Cardiac septum (tissue), 1 donor: ENCODE measurements at places on chromosomes 12 and 14. TPM values are rescaled to one million over a fixed set of nuclear protein-coding genes. Genes with fewer than 3 reads are reported as not detected.

DNA sequence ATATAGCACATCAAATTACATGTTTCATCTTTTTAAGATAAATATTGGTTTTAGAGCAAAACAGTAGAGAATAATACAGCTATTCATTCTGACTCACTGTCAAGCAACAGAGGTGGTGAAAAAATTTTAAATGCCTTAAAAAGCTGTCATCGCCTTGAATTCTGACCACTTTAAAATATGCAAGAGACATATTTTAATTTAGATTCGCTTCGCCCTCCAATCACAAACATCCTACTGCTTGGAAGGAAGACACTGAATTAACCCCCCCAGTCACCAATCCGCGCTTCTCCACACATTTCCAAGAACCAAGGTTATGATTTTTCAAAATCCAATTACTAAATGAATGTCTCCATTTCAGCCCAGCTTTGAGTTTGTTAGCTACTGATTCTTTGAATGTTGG lies 112.4 kb downstream of the TMEM132D start:
- DNase-seq = no peak

DNA sequence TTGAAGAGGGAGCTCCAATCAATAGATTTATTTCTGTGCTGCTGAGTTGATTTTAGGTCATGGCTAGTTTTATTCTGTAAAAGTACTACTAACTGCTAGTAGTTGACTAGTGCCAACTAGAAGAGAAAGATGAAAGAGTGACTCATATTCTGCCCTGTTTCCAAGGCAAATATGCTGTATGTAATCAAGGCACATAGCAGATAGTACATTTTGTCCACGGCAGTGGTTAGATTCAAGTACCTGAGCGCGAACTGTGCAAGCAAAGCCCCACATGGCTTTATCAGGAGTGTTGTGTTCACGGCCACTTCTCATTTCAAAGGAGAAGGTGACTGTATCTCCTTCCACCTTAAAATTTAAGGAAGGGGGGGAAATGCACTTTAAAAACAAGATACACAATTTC lies 126.8 kb downstream of the TRAFD1 start:
- DNase-seq = no peak

DNA sequence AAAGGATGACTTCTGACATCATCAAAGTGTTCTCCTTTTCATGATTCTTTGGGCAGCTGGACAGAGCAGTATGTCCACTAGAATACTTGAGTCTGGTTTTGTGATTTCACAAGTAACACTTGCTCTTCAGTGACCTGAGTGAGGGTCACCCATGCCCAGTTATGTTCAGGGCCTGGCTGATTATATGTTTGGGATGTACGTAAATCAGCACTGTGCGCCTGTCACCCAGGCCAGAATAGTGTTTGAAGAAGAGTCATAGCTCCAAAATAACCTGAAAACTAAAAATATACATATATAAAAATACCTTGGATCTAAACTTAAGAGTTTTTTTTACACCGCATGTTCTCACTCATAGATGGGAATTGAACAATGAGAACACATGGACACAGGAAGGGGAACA lies 3.8 kb downstream of the BICD1 start:
- DNase-seq = no peak

DNA sequence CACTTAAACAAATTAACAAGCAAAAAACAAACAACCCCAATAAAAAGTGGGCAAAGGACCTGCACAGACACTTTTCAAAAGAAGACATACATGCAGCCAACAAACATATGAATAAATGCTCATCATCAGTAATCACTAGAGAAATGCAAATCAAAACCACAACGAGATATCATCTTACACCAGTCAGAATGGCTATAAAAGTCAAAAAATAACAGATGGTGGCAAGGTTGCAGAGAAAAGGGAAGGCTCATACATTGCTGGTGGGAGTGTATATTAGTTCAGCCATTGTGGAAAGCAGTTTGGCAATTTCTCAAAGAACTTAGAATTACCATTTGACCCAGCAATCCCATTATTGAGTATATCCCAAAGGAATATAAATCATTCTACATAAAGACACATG lies 34.6 kb upstream of the NT5DC3 start:
- DNase-seq = no peak

Gene CD163L1
- 3.1 TPM for total RNA-seq

Gene ANKRD33
- not detected for total RNA-seq

GRCh38 chr12:47351526-47351925 lies 271.8 kb upstream of the AMIGO2 start:
- no peak for DNase-seq

- no peak for DNase-seq
Measured at GRCh38 chr12:44294649-44295048, 458.8 kb downstream of the TMEM117 start.

GRCh38 chr12:50111395-50111692 lies 692 bp upstream of the COX14 start:
- no peak for DNase-seq

Gene NGB
- not detected for total RNA-seq

Gene RERG
- total RNA-seq = 3.1 TPM

- no peak for DNase-seq
Measured at GRCh38 chr12:94545935-94546771, 86.5 kb upstream of the CEP83 start.

GRCh38 chr12:127355061-127355841 lies 911.7 kb upstream of the TMEM132C start:
- DNase-seq = no peak

GRCh38 chr12:4051596-4051995 lies 178.4 kb upstream of the PARP11 start:
- no peak for DNase-seq

- DNase-seq = no peak
Measured at GRCh38 chr14:23723911-23724310, 87.7 kb downstream of the DHRS2 start.

DNA sequence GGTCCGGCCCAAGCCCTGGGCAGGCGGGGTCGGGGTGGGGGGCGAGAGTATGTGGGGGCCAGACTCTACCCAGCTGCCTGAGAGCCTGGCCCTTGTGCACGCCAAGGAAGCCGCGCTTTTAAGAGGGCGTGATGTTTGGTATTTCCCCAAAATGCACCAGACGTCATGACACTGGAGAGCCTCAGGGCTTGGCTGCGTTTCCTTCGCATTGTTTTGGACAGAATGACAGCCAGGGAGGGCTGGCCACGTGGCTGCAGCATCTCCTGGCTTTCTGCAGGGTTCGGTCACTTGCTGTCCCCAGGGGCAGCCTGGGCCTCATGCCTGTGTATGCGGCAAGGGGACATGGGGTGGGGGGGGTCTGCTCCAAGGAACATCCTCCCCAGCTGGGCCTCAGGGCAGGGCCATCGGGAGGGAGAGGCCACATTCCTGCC lies 16.1 kb upstream of the NUDT14 start:
- no peak for DNase-seq

DNA sequence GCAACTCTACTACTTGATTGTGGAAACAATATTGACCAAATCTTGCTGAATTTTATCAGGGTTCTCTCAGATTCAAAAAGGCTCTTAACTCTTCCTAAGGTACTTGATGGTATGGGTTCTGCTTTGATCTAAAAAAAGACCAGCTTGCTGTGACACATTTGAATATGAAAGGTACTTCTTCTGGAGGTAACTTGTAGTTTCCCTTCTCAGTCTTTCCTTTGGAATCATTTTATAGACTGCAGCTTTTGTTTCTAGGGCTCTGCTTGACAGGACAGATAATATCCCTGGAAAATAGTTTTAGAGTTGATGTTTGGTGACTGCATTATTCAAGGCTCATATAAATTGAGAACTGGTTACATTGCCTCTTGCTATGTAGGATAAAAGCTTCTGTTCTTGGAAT lies 251.9 kb downstream of the FUT8 start:
- DNase-seq = no peak

Gene DBX2
- 0.19 TPM for total RNA-seq

Gene FOXN4
- not detected for total RNA-seq
